ENCODE measurements at places on chromosomes 2 and 18. TPM values are rescaled to one million over a fixed set of nuclear protein-coding genes. Genes with fewer than 3 reads are reported as not detected.

Gene AQP12B
- total RNA-seq: not detected

Gene CYTIP
- total RNA-seq: 302 TPM

DNA sequence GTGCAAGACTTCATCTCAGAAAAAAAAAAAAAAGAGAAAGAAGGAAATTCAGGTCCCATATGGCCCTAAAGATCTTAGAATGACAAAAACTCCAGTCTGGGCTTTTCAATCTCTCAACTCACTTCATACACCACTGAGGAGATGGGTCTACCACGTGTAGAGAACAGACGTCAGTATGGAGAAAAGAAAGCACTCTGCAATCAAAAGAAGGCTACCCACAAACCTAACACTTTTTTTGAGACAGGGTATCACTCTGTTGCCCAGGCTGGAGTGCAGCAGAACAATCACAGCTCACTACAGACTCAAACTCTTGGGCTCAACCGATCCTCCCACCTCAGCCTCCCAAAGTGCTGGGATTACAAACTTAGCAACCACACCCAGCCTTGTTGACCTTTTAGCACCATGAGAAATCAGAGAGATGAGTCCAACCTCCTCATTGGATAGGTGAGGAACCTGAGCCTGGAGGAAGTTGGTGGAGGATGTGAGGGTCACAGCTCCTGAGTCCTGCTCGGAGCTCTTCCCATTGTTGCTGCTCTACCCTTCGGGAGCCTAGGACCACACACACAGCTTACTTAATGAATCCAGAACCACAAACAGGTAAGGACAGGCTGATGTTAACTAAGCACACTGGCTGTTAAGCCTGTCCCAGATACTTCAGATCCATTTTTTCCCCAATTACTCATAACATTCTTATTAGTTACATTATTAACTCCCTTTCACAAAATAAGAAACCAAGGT is 23.7 kb downstream of the TBC1D8 start:
- DNase-seq: no peak

DNA sequence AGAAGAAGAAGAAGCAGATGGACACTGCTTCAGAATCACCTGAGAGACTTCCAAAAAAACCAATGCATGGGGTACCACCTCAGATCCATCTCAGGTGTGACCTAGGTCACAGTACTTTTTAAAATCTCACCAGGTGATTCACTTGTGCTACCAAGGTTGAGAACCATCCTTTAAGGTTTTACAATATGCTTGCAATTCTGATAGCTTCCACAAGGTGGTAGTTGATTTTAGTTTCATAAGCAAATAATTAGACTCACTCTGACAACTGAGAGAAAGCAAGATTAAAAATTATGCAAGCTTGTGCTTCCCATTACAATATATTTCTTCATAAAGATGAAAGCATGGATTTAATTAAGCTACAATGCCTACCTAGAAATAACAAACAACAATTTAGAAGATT is 355.1 kb downstream of the EN1 start:
- no peak for DNase-seq

DNA sequence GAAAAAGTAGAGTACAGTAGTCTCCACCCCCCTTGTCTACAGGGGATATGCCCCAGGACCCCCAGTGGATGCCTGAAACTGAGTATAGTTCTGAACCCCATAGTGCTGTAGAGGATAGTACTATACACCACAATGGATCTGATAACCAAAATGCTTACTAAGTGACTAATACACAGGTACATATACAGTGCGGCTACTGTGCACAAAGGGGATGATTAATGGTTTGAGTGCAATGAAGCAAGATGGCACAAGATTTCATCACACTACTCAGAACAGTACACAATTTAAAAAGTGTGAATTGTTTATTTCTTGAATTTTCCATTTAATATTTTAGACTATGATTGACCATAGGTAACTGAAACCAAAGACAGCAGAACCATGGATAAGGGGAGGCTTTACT is 446.9 kb upstream of the NRP2 start:
- DNase-seq: no peak

- DNase-seq: no peak
Measured at GRCh38 chr2:146295080-146295670, 1549.7 kb upstream of the ACVR2A start.

GRCh38 chr2:63013438-63013837 is 37.2 kb upstream of the OTX1 start:
- DNase-seq: no peak
